ENCODE measurements at places on chromosomes 7 and 10.

- DNase-seq, result no peak
Measured at GRCh38 chr7:92665926-92666325, 75.7 kb upstream of the FAM133B start.

GRCh38 chr10:50604049-50604640 lies 19.6 kb downstream of the SGMS1 start:
- DNase-seq, result no peak

DNA sequence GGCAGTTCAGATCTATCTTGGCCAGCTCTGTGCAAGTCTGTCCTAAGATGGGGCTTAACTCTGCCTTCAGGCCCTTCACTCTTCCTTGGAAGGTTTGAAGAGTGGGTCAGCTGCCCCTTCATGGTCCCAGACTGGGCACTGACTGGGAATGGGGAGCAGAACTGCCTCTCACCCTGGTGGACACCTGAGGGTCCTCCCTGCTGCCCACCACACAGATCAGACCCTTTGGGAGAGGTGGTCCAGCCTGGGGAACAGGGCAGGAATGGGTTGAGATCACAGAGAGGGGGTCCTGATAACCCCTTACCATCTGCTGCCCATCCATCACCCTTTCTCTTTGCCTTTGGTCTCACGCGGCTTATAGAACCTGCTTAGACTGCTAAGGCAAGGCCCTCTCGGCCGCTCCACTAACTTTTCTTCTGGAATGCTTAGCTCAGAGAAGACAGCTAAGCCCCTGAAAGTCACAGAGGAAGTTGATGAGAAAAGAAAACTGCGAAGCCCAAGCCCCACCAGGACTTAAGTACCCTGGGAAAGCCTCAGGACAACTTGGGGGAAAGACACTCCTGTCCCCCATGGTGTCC lies 402 bp upstream of the CDHR1 start:
- no peak for DNase-seq

GRCh38 chr10:34078745-34079470 lies 736.2 kb downstream of the PARD3 start:
- DNase-seq, result peak; percentile 80

DNA sequence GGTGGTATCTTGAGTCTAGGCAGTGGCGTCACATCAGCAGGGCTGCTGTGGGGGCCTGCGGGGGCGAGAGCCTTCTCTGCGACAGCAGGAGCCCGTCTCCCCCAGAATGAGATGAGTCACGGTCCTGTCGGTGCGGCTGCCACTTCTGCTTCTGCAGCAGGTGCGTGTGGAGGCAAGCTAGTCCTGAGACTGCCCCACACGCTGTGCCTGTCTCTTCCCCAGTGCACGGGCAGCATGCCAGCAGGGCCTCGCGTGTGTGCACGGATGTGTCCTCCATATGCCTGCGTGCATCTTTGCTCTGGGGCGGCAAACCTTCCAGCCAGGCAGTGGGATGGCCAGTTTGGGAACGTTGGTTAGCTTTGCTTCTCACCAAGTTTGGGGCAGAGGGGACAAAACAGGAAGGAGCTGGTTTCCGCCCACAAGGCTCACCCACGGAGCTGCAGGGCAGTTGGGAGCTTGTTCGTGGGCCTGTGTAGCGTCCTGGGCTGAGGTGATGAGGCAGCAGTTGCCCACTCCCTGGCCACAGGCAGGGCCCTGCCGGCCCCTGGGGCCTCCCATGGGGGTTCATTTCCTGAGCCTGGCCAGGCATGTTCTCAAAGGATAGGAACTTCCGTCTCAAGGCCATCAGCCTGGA lies 60.8 kb upstream of the PPIF start:
- peak; percentile 79 for DNase-seq

Measured in posterior cingulate gyrus (tissue), 11 donors.